ENCODE measurements at places on chromosomes 7 and 10.

- DNase-seq = no peak
Measured at GRCh38 chr10:14146501-14146900, 184.2 kb downstream of the FRMD4A start.

- peak; percentile 17 for DNase-seq
Measured at GRCh38 chr10:49502358-49502757, 36.6 kb downstream of the ERCC6 start.

DNA sequence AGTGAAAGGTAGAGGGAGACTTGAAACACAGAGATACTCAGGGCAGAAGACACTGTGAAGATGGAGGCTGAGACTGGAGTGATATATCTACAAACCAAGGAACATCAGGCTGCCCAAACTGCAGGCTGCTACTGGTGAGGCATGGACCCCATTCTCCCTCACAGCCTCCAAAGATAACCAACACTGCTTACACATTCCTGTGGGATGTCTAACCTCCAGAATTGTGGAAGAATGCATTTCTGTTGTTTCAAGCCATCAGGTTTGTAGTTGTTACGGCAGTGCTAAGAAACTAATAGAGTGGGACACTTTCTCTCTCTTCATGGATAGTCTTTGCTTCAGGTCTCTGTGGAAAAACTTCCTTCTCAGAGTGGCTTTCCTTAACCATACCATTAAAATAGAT lies 182.6 kb upstream of the TMEM106B start:
- DNase-seq = no peak

DNA sequence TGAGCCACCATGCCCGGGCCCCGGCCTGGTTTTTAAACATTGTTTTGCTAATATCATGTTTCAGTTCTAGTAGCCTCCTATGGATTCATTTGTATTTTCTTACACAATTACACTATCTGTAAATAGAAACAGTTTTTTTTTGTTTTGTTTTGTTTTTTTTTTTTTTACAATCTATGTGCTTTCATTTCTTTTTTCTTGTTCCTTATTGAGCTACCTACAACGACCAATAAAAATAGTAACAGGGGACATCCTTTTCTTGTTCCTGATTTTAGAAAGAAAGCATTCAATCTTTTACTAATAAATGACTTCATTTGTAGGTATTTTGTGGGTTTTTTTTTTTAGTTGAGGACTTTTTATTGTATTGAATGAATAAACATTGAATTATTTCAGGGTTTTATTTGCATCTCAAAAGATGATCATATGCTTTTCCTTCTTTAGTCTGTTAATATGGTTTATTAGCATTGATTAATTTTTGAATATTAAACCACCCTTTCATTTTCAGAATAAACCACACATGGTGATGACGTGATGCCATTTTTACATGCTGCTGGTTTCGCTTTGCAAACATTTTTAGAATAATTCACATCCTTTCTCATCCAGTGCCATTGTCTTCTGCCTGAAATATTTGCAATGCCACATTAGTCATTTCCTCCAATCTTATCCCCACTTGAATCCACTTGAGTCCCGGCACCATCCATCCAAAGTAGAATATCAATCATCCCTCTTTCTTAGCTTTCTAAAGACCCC lies 18.1 kb upstream of the AKR1E2 start:
- DNase-seq = peak; percentile 65

DNA sequence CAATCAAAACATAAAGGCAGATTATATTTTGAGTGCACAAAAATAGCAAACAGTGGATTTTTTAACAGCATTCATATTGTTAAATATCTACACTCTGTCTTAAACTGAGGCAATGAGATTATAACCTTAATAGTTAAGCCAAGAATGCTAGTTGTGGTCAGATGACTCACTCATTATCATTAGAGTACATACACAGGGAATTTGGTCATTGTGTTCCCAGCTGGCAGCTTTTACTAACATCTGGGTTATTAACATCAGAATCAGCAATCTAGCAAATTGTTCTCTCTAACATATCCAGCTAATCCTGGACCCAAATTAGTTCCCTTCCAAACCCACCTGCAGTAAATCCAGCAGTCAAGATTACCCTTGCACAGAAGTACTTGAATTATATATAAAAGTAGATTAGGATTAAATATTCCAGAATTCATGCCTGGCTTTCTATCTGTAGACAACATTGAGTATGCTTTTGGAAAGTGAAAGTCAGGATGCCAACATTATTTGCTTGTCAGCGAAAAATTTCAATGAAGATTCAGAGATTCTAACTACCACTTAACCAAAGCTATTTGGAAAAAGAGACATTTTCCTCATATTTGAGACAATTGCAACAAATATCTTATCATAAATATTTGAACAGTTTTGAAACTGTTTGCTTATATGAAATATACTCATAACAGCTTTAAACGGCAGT lies 1035.6 kb upstream of the PHF14 start:
- DNase-seq = no peak

GRCh38 chr7:104018425-104018824 lies 29.0 kb upstream of the RELN start:
- no peak for DNase-seq
